ENCODE measurements at places on chromosomes 12 and 14. TPM values are rescaled to one million over a fixed set of nuclear protein-coding genes. Genes with fewer than 3 reads are reported as not detected.

The AMHR2 gene
- 0.09 TPM for polyA plus RNA-seq

The GLT8D2 gene
- 51.9 TPM for polyA plus RNA-seq

The KERA gene
- polyA plus RNA-seq: 38.1 TPM

The KLRK1 gene
- 0.58 TPM for polyA plus RNA-seq

The BLTP3B gene
- 15.1 TPM for polyA plus RNA-seq

The EPYC gene
- not detected for polyA plus RNA-seq

The CAPZA3 gene
- polyA plus RNA-seq: not detected

The SLC6A15 gene
- polyA plus RNA-seq: 2.9 TPM

The RNASE12 gene
- polyA plus RNA-seq: not detected

The TMEM253 gene
- 0.62 TPM for polyA plus RNA-seq

The WSCD2 gene
- 1.9 TPM for polyA plus RNA-seq

The PMEL gene
- polyA plus RNA-seq: 1.1 TPM

The BBOF1 gene
- polyA plus RNA-seq: 6.6 TPM

The C1R gene
- 80.9 TPM for polyA plus RNA-seq

The PLBD1 gene
- polyA plus RNA-seq: 20.0 TPM

The RAP1B gene
- 98.0 TPM for polyA plus RNA-seq

The BHLHE41 gene
- 2.6 TPM for polyA plus RNA-seq

The NCKAP5L gene
- 42.4 TPM for polyA plus RNA-seq

The UTP20 gene
- polyA plus RNA-seq: 12.4 TPM

The FGF6 gene
- polyA plus RNA-seq: 58.5 TPM

The CLEC1B gene
- 0.19 TPM for polyA plus RNA-seq

The KRT75 gene
- not detected for polyA plus RNA-seq

The CACNA1C gene
- 3.2 TPM for polyA plus RNA-seq

The TAS2R19 gene
- polyA plus RNA-seq: 1.3 TPM

The IGF1 gene
- polyA plus RNA-seq: 33.4 TPM

The JPH4 gene
- polyA plus RNA-seq: 0.66 TPM

The FSCB gene
- polyA plus RNA-seq: not detected

The IFI27L1 gene
- polyA plus RNA-seq: 12.2 TPM

The CD27 gene
- polyA plus RNA-seq: 1.5 TPM

The SLC4A8 gene
- 0.65 TPM for polyA plus RNA-seq

The E2F7 gene
- 2.9 TPM for polyA plus RNA-seq

The GPR162 gene
- 16.8 TPM for polyA plus RNA-seq

The TAS2R30 gene
- polyA plus RNA-seq: 0.39 TPM

The MYF6 gene
- polyA plus RNA-seq: 90.3 TPM

The TAS2R46 gene
- 0.35 TPM for polyA plus RNA-seq

The KRT83 gene
- polyA plus RNA-seq: not detected

The KIF26A gene
- 7.2 TPM for polyA plus RNA-seq

The ANO4 gene
- polyA plus RNA-seq: 0.78 TPM

The EMP1 gene
- 117 TPM for polyA plus RNA-seq

The VDR gene
- polyA plus RNA-seq: 0.46 TPM

The NUAK1 gene
- polyA plus RNA-seq: 9.6 TPM

The PRH2 gene
- 0.33 TPM for polyA plus RNA-seq

The TMPO gene
- polyA plus RNA-seq: 67.3 TPM

The KRT77 gene
- not detected for polyA plus RNA-seq

The AGAP2 gene
- 8.2 TPM for polyA plus RNA-seq

The CMKLR1 gene
- 2.6 TPM for polyA plus RNA-seq

The MMP19 gene
- polyA plus RNA-seq: 2.7 TPM

The REP15 gene
- polyA plus RNA-seq: 0.90 TPM

The FBRSL1 gene
- 46.6 TPM for polyA plus RNA-seq

The CRIP1 gene
- polyA plus RNA-seq: 28.4 TPM

The CHGA gene
- not detected for polyA plus RNA-seq

The IGFBP6 gene
- 59.2 TPM for polyA plus RNA-seq

The AQP6 gene
- polyA plus RNA-seq: 0.14 TPM

The SOX5 gene
- 1.5 TPM for polyA plus RNA-seq

The CLECL1 gene
- 0.32 TPM for polyA plus RNA-seq

The CLEC1A gene
- 2.9 TPM for polyA plus RNA-seq

The RNF10 gene
- 146 TPM for polyA plus RNA-seq

The LIN7A gene
- polyA plus RNA-seq: 2.3 TPM

All from forelimb muscle (tissue), 1 donor.